ENCODE measurements at places on chromosomes 1 and 21.

- DNase-seq: no peak
Measured at GRCh38 chr21:17118638-17119384, 394.0 kb upstream of the CXADR start.

DNA sequence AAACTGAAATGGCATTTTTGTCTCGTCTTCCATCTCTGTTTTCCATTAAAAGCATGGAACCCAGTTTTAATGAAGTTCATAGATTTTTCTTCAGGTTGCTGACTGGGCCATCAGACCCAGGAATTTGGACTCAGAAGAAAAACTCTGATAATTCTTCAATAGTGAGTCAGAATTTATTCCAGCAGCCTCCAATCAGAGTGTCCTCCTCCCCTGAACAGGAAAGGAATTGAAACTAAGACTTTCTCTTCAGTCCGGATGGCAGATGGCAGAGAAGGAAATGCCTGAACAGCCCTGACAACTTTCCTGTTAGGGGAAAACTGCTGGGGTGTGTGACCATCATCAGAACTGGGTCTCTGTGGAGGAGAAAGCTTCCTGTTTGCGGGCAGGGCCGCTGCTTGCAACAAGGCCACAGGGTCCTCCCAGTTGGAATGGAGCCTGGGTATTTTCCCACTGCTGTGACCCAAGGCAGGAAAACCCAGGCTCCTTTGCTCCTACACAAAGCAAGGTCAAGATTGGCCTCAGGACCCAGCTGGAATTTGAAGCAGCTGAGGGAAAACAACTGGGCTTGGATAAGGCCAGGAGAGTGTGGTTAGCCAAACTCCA lies 20.7 kb downstream of the CD34 start:
- DNase-seq: peak; percentile 79

- DNase-seq: no peak
Measured at GRCh38 chr1:5934058-5934884, 58.0 kb downstream of the NPHP4 start.

- no peak for DNase-seq
Measured at GRCh38 chr1:24486331-24487065, 16.1 kb upstream of the RCAN3 start.

DNA sequence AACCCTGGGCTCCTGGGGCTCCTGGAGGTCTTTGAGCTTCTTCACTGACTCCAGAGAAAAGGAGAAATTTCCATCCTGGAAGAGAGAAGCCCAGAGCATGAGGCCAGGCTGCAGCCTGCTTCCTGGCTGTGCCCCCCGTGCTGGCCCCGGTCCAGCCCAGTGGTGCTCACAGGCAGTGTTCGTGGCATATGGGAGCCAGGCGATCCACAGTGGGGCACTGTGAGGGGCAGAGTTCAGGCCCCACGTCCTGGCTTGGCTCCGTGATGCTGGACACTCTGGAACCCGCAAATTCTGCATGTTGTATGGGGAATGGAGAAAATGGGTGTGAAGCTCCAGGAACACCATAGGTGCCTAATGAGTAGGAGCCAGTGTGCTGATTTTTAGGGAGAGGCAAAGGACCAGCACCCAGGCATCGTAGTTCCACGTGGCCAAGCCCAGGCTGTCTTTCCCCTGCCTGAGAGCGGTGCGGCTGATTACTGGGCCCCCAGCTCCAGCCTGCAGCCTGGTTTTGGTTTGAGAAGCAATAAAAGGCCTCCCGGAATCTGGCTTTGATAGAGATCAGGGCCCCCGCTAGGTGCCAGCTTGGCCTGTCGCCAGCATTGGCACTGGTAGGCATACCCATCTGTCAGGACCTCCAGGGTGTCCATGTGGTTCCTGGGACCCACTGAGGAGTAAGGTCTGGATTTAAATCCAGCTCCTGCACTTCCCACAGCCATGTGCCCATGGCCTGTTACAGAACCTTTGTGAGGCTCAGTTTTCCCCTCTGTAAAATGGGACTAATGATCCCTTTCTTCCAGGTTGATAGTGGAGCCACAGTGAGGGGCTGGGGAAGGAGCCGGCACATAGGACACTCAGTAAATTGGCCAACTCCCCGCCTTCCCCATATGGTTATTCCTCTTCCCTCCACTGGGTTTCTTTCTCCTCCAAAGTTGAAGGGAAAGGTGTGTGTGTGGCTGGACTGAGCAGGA lies 725 bp downstream of the GUCA2A start:
- no peak for DNase-seq

- no peak for DNase-seq
Measured at GRCh38 chr1:39003281-39003680, 12.2 kb downstream of the AKIRIN1 start.

DNA sequence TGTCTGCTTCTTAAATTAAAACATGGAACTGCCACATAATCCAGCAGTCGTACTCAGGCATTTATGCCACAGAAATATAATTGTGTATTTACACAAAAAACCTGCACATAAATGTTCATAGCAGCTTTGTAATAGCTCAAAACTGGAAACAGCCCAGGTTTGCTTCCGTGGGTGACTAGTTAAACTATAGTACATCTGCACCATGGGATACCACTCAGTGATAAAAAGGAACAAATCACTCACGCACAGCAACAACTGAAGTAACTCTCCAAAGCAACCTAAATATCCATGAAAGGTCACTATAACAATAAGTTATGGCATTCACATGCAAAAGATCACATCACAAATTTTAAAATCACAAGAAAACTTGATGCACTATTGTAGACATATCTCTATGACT lies 64.4 kb downstream of the KCNT2 start:
- no peak for DNase-seq

GRCh38 chr1:216379441-216379840 lies 43.8 kb downstream of the USH2A start:
- DNase-seq: no peak

- no peak for DNase-seq
Measured at GRCh38 chr1:17122521-17123164, 3.4 kb upstream of the PADI2 start.

DNA sequence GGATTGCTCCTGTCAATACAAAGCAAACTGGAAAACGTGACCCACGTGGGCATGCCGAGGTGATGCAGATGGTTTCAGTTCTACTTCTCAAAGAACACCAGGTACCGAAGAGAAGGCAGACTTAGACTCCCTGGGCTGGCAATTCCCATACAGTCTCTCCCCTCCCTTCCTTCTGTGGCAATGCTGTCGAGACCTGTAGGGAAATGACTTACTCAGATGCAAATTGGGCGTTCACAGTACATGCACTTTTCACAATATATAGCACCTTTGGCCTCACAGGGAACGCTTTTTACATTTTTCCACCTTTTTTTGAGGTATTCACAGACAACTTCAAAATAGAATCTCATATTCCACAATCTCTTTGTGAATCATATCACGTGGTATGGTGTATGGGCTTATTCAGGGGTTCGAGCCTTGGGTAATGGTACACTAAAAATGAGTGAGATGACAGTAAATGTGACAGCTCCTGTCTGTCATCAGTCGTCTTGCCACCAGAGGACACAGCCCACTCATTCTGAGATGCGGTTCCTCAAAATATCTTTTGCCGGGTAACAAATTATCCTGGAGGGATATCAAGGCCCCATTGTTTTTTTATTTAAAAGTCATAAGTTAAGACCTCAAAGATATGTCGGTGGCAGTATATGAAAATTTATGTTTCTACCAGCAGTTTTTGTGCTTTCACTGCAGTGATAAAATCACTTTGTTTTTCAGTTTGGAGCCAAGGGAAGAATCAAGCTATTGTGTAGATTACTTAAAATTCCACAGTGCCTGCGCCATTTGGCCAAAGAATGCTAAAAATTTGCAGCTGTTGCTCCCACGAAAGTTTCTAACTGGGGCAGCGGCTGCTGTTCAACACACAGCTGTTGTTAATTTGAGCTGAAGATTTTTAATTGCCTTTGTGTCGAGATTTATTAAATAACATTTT lies 168.4 kb downstream of the ZZZ3 start:
- DNase-seq: no peak

DNA sequence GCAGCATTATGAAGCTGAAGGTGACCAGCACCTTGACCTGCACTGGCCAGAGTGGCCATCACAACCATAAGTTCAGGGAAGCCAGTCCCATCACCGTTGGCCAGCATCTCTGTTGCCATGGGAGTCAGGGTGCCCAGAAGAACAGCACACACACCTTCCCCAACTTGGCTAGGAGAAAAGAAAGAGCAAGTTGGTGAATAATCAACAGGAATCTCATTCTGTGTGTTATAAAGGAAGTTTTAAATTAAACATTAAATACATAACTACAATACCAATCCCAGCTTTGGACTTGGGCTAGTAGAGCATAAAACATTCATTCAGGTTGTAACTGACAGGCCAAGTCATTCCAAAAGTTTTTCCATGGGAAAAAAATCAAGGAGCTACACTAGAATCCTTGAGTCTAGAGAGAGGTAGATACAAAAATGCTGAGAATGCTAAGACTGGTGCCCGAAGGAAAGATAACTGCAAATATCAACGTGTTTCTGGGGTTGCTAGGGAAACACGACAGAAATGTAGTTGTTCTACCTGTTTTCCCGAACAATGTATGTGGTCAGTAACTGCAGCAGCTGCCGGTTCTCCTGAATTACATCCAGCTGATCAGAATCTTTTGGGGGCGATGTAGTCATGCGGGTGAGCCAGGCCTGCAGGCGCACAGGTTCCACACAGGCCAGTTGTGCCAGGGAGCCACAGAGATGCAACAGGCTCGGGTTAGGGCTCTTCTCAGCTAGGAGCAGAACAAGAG lies 45.6 kb downstream of the UBR4 start:
- no peak for DNase-seq

DNA sequence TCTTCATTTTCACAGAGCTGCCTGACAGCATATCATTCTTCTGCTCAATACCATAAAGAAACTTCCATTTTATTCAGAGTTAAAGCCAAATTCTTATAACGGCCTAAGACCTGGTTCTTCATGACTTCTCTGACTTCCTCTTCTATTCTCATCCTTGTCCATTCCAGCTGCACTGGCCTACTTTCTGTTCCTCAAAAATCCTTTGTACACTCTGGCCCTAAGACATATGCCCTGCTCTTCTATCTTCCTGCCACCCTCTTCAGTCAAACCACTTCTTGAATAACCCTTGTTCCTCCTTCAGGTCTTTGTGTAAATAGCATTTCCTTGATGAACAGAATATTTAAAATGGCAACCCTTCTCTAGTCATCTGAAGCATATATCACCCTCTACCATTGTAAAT lies 1338.7 kb upstream of the ADGRL2 start:
- DNase-seq: no peak

DNA sequence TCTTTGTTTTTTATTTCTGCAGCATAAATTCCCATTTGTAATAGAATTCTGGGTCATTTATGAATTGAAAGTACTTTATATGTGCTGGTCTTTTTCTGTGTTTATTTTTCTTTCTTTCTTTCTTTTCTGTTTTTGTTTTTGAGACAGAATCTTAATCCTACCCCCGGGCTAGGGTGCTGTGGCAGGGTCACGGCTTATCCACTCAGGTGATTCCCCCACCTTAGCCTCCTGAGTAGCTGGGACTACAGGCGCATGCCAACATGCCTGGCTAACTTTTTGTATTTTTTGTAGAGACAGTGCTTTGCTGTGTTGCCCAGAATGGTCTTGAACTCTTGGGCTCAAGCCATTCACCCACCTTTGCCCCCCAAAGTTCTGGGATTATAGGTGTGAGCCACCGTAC lies 18.7 kb downstream of the RAP1A start:
- no peak for DNase-seq

GRCh38 chr1:170067253-170067819 lies 7.2 kb downstream of the KIFAP3 start:
- peak; percentile 75 for DNase-seq

GRCh38 chr1:17001760-17002523 lies 9.8 kb downstream of the ATP13A2 start:
- DNase-seq: no peak

GRCh38 chr1:80498673-80499072 lies 1302.1 kb upstream of the ADGRL2 start:
- no peak for DNase-seq

DNA sequence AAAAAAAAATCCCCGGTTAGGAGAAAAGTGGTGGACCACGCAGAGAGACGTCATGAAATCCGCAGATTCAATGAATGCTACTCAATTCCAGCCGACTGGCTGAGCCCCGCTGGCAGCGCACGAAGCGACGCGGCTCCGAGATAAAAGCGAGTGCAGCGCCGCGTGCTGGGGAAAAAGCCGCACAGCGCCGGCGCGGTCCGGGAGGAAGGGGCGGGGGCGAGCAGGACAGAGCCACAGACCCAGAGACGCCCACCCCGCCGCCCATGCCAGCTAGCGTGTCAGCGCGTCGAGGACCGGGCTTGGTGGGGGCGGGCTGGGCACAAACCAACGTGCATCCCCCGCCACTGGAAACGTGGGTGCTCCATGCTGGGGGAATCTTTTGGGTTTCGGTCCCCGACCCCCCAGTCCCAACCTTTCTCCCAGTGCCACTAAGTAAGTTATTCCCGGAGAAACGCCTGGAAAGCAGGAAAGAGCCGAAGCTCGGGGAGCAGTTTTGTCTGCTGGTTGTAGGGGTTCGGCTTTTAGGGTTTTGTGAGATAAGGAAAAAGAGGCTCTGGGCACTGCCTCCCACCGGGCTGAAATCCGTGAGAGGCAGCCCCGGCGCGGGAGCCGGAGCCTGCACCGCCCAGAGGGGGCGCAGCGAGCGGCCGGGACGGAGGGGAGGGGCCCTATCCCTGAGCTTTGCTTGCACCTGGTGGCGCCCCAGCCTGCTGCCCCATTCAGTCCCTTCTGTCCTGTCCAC lies at the start of gene KCNJ6:
KCNJ6 (minus strand) TSS at position 148 of the 742 bp plus-strand sequence. CDS start 75,775 bp downstream, outside the sequence.
- no peak for DNase-seq

GRCh38 chr1:208766832-208767231 lies 522.6 kb upstream of the PLXNA2 start:
- DNase-seq: no peak

- DNase-seq: no peak
Measured at GRCh38 chr1:118944546-118944945, 43.6 kb downstream of the TBX15 start.

GRCh38 chr1:229579059-229579673 lies 20.7 kb upstream of the ABCB10 start:
- DNase-seq: no peak

- peak; percentile 18 for DNase-seq
Measured at GRCh38 chr1:214280386-214281020, 456 bp upstream of the SMYD2 start.

DNA sequence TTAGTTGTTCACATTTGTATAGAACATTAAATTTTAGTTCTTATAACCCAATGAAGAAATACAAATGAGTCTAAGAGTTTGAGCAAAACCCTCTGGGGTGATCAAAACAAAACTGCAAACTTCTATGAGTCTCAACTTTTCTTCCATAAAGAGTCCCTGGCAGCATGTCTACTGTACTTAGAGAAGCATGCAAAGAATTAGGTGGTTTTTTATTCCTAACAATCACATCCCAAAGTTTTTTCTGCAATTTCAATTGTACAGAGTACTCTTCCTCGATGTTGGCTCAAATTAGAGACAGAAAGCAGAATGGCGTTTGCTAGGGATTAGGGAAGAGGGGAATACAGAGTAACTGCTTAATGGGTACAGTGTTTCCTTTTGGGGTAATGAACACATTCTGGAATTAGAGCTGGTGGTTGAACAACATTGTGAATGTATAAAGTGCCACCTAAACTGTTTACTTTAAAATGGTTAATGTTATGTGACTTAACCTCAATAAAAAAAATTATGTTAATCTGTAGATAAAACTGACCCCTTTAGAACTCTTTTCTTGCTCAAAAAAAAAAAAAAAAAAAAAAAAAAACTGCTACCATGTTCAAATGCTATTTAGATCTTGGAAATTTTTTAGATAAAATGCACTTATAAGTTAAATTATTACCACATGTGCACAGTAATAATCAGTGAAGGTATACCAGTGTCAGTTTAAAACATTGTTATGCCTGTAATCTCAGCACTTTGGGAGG lies 4.8 kb downstream of the RC3H1 start:
- no peak for DNase-seq
